ENCODE measurements at places on chromosomes 16 and 17.
A peak's percentile ranks its signal among the peaks of the same experiment; 100 is the strongest.

DNA sequence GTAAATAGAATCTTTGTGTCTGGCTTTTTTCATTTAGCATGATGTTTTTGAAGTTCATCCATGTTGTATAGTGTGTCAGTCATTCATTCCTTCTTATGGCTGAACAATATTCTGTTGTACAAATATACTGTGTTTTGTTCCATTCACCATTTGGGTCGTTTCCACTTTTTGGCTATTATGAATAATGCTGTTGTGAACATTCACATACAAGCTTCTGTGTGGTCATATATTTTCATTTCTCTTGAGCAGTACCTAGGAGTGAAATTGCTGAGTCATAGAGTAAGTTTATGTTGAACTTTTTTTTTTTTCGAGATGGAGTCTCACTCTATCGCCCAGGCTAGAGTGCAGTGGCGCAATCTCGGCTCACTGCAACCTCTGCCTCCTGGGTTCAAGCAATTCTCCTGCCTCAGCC lies 32.3 kb upstream of the TAOK1 start:
- no peak for DNase-seq

- no peak for DNase-seq
Observed at GRCh38 chr16:27246439-27246838, 22.1 kb downstream of the NSMCE1 start.

- peak; percentile 47 for DNase-seq
Observed at GRCh38 chr16:90008708-90009145, 10.5 kb downstream of the DBNDD1 start.

- no peak for DNase-seq
Observed at GRCh38 chr17:48954300-48954755, 9.7 kb upstream of the SNF8 start.

DNA sequence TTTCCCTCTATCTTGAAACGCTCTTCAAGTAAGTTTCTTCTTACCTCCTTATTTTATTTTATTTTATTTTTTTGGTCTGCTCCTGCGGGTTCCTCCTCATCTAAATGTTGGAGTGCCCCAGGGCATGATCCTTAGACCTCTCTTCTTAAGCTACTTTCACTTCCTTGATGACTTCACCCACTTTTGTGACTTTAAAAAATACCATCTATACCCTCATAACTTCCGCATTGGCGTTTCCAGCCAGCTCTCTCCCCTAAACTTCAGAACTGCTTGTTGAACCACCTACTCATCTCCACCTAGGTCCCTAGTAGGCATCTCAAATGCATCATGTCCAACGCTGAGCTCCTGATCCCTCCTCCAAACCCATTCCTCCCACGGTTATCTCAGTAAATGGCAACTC lies 51.4 kb upstream of the NFAT5 start:
- DNase-seq = no peak

- no peak for DNase-seq
Observed at GRCh38 chr17:57924677-57925076, 30.5 kb downstream of the CUEDC1 start.

DNA sequence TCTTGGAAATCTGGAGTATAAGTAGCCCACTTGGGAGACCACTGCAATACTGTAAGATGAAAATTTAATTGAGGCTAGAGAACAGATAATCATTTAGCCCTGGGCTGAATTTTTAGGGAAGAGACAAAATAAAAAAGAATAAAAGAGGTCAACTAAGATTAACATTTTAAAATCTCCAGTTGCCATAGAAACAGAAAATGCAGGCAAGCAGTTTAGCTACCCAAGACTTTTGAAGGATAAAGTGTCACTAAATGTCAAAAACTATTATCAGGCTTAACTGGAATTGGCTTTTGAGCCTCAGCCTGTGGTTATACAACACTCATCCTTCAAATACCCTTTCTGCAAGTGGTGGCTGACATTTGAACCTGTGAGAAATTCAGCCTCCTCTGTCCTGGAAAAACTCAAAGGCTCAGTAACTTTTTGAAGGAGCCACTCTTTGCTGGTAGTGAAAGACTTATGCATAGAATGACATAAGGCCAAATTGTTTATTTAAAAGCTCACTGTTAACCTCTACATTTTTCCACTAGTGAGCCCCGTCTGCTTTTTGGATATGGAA lies 220.7 kb upstream of the KCNJ16 start:
- no peak for DNase-seq

DNA sequence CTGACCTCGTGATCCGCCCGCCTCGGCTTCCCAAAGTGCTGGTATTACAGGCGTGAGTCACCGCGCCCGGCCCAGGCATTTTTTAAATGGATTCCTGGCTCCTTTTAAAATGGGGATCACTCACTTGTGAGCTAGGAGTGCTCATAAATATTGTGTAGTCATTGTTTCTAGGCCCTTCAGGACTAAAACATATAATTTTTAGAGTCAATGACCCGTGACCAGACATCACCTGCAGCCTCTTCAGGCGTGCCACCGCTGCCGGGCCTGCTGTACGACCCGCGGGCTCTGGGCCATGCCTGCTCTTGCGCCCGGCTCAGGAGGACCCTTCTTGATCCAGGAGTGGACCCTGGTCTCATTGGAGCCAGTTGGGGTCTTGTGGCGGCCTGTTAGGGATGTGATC lies 30.8 kb downstream of the EFCAB5 start:
- DNase-seq = no peak

DNA sequence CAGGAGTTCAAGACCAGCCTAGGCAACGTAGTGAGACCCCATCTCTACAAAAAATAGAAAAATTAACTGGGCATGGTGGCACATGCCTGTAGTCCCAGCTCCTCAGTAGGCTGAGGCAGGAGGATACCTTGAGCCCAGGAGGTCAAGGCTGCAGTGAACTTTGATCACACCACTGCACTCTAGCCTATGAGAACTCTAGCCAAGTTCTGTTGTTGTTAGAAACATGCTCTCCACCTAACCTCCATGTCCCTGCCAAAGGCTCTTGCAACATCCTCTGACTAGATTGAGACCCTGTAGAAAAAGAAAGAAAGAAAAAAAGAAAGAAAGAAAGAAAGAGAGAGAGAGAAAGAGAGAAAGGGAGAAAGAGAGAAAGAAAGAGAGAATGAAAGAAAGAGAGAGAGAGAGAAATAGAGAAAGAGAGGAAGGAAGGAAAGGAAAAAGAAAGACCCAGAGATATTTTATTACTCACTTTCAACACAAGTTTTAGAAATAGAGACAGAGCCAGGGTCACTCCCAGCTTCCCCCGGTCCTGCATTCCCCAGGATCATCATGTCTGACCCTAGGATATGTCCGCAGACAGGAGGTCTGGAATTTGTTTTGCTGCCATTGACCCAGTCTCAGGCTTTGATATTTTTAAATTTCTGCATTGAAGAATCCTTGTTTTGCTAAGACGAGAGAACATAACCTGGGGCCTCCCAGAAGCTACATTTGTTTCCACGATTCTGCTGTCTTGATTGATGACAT lies 376.5 kb upstream of the CDH5 start:
- DNase-seq = no peak

- DNase-seq = no peak
Observed at GRCh38 chr17:78374189-78374588, 4.3 kb upstream of the PGS1 start.

GRCh38 chr17:60006160-60006559 lies 41.6 kb upstream of the RNFT1 start:
- DNase-seq = no peak

DNA sequence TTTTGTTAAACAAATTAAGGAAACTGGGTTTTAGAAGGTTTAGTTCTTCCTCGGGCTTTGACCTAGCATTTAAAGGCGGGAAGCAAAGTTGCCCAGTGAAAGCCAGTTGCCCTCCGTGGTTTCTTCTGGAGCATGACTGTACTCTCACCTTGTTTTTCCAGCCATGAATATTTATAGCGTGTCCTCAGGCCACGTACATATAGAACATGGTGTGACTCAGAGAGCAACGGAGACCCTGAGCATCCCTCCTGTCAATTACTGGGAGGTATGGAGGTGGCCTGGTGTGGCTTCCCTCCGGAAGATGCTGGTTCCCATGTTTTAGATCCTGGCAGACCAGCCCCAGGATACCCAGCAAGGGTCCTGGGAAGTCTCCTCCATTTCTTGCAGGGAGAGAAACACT lies 48.4 kb downstream of the AKAP1 start:
- DNase-seq = no peak

GRCh38 chr16:17331071-17331607 lies 139.6 kb downstream of the XYLT1 start:
- no peak for DNase-seq

DNA sequence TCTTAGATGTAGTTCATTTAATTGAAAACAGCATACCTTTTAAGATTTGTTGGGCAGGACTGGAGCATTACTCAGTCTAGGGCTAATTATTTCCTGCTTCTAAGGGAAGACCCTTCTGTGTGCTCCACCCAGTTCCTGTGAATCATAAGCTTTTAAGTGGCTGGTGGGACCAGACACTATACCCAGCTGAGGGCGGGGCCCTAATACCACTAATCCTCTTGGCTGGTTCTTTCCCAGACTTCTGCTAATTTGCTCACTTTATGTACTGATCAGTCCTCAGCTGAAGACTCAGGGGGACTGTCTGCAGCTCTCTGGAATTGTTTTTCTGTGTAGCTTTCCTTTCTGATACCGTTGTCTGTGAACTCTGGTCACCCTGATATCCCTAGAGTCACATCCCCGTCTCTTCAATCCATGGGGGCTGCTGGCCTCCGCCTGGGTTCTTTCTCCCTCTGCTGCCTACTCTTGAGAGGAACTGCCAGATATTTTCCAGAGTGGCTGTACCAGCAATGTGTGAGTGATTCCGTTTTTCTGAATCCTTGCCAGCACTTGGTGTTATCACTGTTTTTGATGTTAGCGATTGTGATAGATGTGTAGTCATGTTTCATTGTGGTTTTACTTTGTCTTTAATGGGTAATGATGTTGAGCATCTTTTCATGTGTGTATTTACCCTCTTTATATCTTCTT lies 35.1 kb downstream of the MFSD11 start:
- no peak for DNase-seq

DNA sequence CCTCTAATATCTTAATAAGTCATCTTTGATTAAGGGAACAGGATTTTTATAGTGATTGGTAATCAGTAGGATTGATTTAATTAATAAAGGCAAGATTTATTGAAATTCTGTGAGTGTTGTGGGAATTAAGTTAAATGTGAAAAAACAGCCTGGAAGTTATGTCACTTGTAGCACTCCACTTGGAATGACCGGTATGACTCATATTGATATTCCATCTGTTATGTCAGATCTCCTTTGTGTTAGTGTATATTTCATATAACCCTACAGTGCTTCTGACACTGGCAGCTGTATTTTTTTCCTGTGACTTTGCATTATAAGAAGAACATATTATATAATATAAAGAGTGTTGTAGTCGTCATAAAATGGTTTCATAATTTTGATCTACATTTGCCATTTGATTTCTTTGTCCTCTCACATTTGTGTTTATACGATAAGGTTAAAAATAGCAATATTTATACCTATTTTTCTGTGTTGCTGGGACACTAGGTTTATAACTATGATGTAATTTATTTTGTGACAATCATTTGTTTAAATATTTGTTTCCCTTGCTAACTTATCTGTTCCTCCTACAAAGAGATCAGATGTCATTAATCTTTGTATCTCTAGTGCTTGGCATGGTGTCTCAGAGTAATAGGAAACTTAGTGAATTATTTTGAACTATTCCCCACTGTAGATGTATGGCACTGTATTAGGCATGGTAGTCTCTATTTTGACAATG lies 249.0 kb downstream of the BCAS3 start:
- DNase-seq = no peak

DNA sequence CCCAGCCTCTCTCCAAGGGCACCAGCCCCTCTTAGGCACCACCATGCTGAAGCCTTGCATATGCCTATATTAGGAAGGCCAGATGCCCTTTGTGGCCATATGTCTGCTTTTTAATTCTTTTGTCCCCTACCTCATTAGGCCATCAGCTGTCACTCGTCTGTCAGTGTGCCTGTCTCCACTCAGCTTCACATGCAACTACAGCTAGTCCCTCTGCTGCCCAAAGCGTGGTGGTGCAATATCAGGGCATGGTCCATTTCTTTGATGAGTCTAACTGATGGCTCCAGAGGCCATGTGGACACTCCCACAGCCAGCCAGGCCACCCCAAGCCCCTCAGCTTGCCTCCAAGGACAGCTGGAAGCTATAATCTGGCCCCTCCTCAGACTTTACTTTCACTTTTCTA lies 36.3 kb downstream of the MYO18A start:
- DNase-seq = no peak

- no peak for DNase-seq
Observed at GRCh38 chr17:80246266-80246681, 14.4 kb upstream of the RNF213 start.

DNA sequence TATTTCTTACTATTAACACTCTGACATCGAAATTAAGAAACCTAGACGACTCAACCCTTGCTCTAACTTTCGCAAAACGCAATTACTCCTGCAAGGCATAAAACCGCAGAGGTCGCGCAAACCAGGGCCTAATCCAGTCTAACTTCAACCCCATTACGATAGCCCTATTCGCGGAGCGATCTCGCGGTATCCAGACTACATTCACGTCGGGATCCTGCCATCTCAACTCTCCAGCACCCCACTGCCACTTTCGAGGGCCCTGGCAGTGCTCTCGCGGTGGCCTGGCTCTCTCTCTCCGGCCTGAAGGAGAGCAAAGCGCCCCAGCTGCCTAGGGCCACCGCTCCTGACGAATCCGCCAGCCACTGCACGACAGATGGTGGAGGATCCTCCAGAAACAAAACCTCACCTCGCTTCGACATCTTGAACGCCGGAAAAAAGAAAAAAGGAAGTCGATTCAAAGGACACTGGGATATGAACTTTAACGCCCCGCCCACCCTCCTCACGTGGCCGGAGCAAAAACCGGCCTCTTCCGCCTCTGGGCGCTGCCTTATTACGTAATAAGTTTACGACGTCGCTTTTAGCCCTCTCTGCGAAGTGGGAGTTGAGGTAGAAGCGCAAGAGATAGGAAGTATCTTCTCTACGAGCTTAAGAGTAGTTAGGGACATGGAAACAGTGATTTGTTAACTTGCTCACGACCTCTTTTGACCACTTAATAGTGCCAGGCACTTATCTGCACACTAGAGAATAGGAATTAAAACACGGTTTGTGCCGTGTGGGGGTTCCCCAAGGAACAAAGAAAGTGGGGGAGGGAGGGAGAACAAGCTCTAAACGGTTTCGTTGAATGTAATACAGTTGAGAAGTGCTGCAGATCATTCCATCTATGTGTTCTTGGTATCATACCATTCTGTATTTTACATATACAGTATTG lies at the start of gene RPL23:
Gene RPL23 (minus strand): TSS at position 430 of the 928 bp plus-strand sequence. CDS start 11 bp downstream, at position 419.
- DNase-seq = peak; percentile 82

- DNase-seq = no peak
Observed at GRCh38 chr17:29108823-29109476, 66.0 kb downstream of the PIPOX start.

DNA sequence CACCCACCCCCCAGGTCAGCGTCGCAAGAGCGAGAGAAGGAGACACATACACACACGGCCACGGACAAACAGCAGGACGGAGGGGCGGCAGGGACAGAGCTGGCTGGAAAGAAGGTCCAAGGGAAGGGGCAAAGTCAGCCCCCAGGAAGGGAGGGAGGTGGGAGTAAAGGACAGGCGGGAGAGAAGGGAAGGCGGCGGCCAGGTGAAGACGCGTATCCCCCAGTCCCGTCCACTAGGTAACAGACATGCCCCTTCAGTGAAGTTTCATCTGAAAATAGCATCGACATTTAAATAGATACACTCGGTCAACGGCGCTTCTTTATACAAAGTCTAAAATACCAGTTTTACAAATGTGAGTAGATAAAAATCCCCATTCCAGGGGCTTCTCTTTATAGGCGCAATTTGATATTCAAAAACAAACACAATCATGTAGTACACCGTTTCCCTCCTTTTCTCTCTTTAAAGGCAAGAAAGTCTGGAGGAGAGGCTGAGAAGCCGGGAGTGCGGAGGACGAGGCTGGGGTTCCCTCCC lies 4.5 kb downstream of the CBX8 start:
- no peak for DNase-seq

All from stimulated activated CD4-positive, alpha-beta T cell treated with anti-CD3 and anti-CD28 coated beads, Interleukin-1b, Interleukin-23, amount 100 ng/mL, for 24 hours (primary cell).